ENCODE measurements at places on chromosomes 7 and 10.
A peak's percentile ranks its signal among the peaks of the same experiment; 100 is the strongest.

GRCh38 chr10:132448248-132448731, 51.3 kb downstream of the PWWP2B start:
- DNase-seq = no peak

- no peak for DNase-seq
Observed at GRCh38 chr10:49172061-49172776, 16.0 kb downstream of the TMEM273 start.

- no peak for DNase-seq
Observed at GRCh38 chr7:103651593-103652377, 205.8 kb upstream of the SLC26A5 start.

DNA sequence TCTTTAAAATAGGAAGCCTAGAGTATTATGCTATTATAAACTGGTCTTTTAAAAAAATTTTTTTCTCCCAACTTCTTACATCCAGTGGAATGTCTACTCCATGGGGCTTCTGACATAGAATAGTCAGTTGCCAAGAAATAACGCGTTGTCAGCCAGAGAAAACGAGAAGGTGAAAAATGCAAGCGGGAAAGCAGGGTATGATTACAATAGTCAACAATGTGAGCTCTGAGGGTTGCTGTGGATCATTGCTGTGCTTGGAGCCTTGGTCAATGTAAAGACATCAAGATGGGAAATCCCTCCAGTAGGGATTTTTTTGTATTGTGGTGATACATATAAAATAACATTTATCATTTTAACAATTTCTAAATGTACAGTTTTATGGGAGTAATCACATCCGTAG, 27.6 kb upstream of the PLPP4 start:
- DNase-seq = no peak

DNA sequence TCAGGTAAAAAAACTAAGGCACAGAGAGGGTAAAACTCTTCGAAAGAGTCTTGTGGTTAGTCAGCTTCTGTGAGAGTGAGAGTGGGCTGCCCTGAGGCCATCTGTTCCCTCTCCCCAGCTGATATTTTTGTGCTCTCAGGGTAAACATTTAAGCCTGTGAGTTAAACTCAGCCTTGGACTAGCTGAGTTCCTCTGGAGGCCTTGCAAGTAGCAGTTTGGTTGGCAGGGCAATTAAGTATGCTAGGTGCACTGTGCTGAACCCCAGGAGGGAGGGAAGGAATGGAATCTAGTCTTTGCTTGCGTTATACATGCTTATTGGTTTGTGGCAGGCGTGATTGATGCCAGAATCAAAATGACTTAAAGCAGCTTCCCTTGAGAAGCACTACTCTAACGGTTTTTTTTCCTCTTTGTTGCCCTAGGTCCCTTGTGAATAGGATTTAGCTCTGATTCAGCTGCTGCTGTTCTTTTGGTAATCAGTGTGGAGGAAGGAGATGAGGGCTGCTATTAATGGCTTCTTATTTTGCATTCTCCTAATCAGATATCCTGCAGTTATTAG, 140.2 kb downstream of the AUTS2 start:
- DNase-seq = no peak

DNA sequence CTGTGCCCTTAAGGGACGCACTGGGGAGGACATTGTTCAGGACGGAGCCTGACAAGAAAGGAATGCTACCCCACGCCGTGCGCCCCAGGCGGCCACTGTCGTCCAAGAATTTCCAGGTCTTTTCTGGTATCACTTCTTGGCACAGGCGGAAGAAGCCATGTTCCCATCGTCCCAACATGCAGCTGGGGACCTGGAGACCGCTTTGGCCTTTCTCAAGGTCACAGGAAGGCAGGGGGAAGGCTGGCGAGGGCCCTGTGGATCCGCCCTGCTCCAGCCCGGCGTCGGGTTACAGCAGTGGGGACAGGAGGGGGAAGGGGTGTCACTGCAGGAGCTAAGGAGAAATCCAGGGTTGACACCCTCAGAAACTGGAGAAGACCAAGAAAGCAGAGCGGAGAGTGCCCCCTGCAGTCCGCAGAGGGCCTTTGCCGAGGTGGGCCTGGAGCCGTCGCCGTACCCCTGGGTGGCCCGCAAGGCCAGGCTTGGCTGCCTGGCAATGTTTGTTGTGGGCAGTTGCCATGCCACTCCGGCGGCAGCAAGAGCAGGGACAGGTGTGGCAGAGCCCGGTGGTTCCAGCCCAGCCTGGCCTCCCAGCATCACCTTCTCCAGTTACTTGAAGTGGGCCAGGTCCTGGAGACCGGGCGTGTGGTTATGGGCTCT, 104.1 kb downstream of the LHPP start:
- no peak for DNase-seq

GRCh38 chr7:24434972-24435371, 138.3 kb upstream of the PALS2 start:
- DNase-seq = no peak

DNA sequence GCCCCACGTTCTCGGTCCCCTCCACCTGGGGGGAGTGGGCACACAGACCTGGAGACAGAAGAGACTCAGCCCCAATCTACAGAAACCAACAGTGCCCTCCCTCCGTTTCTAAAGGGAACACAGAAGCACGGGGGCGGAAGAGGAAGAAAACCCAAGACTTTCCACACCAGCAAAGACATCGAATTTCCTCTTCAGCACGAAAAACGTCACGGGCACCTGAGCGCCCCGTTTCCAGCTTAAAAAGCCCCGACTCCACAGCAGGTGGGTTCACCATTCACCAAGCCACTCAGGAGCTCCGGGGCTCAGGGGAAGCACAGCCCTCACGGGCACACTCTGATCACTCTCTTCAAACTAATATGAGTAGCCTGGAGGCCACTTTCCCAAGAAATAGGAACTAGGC, 19.6 kb downstream of the NUDT1 start:
- no peak for DNase-seq

DNA sequence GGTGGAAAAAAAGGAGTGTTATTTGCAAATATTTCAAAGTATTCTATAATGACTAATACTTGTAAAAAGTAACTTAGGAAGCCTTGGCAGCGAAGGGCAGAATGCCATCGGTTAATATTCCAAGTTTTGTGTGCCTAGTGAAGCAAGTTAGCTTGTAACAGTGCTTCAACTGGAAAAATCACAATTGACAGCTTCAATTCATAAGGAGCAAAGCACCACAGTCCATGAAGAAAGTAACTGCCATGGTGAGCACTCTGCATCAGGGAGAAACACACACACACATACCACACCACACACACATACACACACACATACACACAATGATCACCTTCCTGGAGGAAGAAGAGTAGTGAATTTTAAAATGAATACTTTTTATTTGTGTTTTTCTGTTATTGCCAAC, 298.3 kb downstream of the CNTNAP2 start:
- no peak for DNase-seq

- no peak for DNase-seq
Observed at GRCh38 chr7:121985476-121986030, 112.6 kb downstream of the PTPRZ1 start.

DNA sequence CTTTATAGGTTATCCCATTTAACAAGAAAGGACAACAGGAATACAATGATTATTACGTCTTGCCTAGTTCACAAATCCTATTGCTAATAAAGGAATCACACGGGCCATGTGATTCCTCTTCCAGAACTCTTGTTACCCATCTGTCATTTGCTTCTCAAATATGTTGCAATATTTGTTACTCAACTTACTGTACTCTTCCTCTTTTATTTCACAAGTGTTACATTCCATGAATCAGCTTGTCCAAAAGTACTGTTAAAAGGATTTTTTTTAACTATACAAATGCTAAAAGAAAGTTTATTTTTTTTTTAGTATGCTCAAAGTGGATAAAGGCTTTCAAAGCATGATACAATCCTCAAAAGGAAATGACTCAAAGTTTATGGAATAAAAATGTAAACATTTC, 3.9 kb upstream of the CD36 start:
- no peak for DNase-seq

GRCh38 chr7:128210036-128210347, 31.1 kb upstream of the LEP start:
- peak; percentile 39 for DNase-seq

GRCh38 chr10:84204122-84204521, 9.8 kb downstream of the CDHR1 start:
- DNase-seq = no peak

DNA sequence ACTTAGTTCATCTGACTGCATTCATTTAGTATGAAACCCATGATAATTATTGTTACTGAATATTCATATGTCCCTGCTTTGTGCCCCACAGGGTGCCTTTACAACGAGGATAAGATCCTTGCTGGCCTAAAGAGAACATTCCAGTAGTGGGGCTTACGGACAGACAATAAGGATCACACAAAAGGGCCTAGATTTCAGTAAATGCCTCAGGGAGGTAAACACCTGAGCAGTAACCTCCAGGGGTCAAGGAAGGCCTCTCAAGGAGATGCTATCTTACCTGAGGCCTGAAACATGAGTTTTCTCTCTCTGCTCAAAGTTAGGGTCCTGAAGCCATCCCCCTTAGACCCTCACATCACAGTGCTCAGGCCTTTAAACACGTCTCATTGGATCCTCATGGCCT, 228.7 kb downstream of the TCF7L2 start:
- no peak for DNase-seq

- peak; percentile 81 for DNase-seq
Observed at GRCh38 chr10:74039561-74040145, 41.7 kb downstream of the VCL start.

DNA sequence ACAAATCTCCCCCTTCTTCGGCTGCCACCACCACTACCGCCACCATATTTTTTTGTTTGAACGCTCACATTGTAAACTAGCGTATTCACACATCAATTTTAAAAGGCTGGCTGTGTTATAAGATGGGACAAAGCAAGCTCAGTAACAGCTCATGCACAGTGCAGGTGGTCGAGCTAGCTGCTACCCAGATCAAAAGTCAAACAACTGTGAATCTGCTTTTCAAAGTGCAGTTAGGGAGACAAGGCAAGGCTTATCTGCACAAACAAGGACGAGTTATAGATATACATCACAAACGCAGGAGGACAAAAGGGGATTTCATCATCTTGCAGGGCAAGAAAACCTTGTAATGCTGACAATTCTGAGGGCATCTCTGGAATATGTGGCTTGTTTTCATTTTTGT, 231.6 kb downstream of the VTI1A start:
- DNase-seq = no peak

DNA sequence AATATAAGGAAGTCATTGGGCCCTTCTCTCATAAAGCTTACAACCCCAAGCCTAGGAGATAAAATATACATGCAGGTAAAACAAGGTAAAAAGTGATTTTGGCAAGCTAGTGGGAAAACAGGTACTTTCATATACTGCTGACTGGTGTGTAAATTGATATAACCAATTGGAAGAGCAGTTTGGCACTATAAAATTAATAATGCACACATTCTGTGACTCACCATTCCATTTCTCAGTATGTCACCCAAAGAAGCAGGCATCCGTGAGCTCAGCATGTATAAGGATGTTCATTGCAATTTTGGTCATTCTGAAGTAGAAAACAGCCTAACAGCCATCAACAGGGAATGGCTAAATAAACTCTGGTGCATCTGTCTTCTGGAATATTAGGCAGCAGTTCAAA, 2.9 kb downstream of the MACROH2A2 start:
- DNase-seq = no peak

- no peak for DNase-seq
Observed at GRCh38 chr7:42596737-42597136, 315.1 kb downstream of the C7orf25 start.

DNA sequence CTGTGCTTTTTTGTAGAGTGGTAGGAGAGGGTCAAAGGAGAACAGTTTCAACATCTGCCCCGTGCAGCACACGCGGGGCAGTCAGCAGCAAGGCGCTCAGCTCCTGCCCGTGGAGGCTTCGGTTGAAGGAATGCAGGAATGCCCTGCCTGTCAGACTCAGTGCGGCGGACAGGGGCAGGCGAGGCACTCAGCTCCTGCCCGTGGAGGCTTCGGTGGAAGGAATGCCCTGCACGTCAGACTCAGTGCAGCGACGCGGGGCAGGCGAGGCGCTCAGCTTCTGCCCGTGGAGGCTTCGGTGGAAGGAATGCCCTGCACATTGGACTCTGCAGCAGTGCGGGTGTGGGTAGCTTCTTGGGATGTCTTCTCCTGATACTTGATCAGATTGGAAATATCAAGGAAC, 37.0 kb downstream of the PPP2R2D start:
- DNase-seq = peak; percentile 62

- DNase-seq = no peak
Observed at GRCh38 chr10:133109711-133110110, 22.0 kb downstream of the ADGRA1 start.

GRCh38 chr10:120184547-120185337, 272.3 kb upstream of the PLPP4 start:
- no peak for DNase-seq

DNA sequence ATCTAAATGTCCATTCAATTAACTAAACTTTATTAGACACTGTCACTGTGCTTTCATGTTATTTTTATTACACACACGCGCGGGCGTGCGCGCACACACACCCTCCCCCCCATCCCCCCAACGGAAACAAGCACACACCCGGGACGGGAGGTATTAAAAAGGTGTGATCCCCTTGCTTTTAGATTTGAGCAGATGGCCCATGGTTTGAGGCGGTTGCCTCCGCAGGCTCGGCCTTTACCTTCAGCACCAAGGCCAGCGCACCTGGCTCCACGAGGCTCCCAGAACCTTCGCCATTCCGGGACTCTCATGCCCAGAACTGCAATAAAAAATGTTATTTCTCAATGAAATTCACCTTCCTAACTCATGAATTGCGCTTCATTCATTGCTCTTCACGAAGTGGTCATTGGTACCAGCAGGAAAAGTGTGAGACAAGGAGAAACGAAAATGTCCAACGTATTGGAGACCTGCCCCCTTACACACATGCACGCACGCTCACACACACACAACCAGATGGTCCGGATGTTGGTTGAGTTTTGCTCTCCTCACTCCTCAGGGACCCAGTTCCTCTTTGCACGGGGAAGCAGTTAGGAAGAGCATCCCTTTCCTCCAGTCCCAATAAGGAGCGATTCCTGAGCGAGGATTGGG, 20.8 kb upstream of the PTF1A start:
- DNase-seq = no peak

DNA sequence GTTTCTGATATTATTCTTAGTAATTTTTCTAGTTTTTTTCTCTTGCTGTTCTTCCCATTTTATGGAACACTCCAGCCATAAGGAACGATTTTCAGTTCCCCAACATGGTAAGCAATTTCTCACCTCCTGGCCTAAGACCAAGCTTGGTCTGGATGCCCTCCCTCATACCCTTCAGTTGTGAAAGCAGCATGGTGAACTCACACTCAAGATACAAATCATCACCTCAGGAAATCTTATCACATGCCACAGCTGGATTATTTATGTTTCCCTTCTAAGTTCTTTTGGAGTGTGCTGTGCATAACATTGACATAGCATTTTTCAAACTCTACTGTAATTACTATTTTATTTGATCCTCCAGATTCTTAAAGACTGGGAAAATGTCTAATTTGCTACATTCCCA, 216.6 kb downstream of the AGMO start:
- DNase-seq = no peak

GRCh38 chr10:122014652-122015248, 25.8 kb downstream of the TACC2 start:
- no peak for DNase-seq

DNA sequence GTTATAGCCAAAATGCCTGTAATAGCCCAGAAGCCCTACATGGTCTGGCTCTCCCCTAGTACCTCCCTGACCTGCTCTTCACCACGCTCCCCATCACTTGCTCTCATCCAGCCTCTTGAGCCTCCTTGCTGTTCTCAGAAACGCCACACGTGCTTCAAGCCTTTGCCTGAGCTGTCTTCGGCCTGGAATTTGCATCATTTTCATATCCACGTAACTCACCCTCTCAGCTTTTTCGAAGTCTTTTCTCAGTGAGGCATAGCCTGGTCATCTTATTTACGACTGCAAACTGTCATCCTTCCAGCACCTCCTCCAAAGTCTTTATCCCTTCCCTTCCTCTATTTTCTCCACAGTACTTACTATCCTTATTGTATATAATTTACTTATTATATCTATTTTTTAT, 151.0 kb upstream of the AHR start:
- no peak for DNase-seq
